NCI-H1694 treated with DMSO at 0.1 percent for 48 hours (cell line): ENCODE measurements at places on chromosomes 6 and 20.

GRCh38 chr6:41497994-41498393 is 48.2 kb upstream of the FOXP4 start:
- DNase-seq = no peak

DNA sequence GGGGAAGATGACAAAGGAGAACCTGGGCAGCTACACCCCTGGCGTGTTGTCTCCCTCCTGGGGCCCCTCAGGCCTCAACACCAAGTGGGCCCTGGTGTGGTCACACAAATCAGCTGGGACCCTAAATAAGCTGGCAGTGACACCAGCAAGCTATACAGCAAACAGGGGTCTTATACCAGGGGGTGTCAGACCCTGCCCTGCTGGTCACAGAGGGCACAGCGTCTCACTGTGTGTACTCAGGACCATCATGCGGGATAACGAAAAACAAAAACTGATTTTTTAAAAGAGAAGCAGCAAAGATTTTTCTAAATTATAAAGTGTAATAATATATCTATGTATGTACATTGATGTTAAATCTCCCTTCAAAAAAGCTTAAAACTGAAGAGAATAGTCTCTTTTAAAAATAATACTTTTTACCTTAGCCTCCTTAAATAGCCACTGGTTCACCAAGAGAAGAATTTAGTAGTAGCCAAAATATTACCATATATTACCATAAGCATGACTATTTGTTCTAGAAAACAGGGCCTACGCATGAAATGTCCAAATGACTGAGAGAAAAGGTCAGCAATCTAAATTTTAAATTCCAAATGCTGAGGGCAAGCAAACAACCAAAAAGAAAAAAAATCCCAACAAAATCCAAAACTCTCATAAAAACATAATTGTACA is 220.4 kb downstream of the KIF16B start:
- no peak for DNase-seq

DNA sequence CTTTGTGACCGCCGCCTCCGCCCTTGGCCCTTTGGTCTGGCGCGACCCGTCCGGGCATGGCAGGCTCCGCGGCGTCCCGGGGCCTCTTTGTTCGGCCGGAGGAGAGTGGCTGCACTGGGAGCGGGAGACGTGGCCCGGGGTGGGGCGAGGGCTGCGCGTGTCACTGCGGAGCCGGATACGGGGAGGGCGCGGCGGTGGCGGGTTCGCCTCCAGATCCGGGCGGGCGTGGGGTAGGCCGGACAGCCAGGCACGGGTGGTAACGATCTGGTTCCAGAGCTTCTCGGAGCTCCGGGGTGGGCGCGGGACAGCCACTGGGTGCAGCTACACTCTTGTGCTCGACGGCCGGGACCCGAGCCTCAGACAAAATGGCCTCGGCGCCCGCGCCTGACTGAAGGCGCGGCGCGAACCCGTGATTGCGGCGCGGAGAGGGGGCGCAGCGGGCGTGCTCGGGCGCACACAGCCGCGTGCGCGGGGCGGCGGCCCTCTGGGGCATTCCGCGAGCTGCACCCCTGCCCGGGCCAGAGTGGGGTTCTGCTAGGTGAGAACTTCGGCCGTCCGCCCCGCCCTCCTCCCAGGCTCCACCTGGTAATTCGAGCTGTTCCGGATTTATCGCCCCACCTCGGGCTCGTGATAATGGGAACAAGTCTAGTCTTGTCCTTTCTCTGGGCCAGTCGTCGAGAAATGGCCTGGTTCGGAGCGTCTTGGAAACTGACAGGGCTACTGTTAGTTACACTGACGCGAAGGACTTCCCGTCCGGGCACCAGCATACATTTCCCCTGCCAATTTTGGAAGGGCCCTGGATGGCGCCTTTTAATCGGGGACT is 1.0 kb downstream of the LOC128125822 start:
- DNase-seq = peak; percentile 49

GRCh38 chr6:119289651-119290050 is 59.9 kb downstream of the MAN1A1 start:
- DNase-seq = no peak

DNA sequence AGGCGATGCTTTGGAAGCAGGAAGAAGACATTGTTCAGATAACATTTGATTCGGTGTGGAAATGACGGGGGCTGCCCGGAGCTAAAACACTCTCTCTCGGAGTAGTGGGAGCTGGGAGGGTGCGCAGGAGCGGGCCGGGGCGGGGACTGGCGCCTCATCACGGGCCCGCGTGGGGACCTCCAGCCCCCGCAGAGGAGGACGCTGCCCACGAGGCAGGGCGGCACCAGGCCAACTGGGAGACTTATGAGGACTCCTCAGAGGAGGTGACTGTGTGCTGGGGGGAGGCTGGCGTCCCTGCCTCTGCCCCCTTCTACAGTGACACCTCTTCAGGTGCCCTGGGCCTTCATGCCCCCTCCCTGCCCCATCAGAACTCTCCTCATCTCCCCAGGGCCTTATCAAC is 15.2 kb downstream of the DDO start:
- DNase-seq = no peak

DNA sequence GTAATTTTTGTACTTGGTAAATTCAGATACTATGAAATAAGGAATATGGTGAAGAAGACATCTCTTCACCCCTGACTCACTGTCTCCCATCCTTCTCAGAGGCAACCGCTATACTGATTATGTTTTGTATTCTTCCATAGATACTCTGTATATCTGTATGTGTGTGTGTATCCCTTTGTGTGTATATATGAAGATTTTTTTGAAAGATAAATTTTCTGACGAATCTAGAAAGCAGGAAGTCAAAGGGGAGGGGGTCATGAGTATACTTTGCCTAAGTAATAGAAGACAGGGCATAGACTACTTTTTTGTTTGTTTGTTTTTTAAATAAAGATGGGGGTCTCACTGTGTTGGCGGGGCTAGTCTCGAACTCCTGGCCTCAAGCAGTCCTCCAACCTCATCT is 48.2 kb downstream of the TOP1 start:
- DNase-seq = no peak

DNA sequence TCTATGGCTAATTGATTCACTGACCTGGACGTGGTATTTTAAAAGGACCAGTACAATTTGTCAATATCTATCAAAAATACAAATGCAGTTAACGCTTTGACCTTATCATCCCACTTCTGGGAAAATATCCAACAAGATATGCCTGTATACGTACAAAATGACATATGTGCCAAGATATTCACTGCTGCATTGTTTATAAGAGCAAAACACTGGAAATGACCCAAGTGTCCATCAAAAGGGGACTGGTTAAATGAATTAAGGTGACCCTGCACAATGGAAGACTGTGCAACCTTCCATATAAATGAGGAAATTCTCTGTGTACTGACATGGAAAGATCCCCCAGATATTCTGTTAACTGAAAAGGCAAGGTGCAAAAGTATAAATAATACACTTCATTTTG is 13.9 kb downstream of the TRAM2 start:
- DNase-seq = no peak

DNA sequence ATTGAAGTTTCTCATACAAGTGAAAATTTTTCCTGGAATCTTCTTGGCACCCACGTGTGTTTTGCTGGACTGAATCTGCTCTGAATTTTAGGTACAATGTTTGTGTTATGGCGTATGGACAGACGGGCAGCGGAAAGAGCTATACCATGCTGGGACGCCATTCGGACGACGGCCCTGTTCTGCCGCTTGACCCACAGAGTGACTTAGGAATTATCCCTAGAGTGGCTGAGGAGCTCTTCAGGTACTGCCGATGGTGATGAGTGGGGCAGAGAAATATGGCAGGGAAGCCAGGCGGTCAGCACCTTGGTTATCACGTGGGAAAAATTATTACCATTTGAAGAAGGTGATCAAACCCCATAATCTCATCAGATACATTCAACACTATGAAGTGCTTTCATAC is 36.3 kb downstream of the KIF25 start:
- DNase-seq = no peak

GRCh38 chr20:57399587-57400155 is 8.5 kb downstream of the RBM38 start:
- DNase-seq = no peak

DNA sequence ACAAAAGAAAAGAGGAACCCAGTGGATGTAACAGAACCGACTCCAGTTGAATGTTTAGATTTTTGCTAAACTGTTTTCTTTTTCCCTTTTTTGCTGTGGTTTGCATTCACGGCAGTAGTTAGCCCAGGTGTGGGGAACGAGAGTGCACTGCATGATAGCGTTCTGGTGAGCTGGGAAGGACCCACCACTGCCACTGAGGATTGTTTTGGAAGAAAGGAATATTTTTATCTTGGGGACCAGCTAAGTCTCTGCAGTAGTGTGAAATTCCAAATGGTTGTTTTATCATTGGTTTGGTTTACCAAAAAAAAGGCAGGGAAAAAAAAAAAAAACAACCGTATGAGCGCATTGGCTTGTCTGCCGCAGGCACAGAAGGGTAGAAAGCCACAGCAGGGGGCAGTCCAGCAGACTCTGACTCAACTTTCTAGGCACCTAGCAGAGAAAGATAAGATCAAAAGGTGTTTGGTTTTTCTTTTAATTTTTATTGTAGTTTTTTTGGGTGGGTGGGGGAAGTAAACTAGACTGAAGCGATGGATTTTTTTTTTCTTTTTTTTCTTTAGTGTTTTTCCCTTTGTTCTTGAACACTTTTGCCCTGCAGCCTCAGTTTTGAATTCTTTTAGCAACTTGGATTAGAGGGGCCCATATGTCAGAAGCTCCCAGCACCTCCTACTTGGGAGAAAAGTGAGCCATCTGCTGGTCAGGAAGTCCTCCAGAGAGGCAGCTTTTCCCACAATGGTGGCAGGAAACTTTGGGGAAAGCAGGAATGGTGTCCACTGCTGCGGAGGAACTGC is 13.5 kb upstream of the RAB5IF start:
- DNase-seq = no peak

GRCh38 chr6:92109956-92110355 is 1309.4 kb downstream of the EPHA7 start:
- no peak for DNase-seq

GRCh38 chr20:4740774-4741431 is 19.2 kb downstream of the PRND start:
- no peak for DNase-seq

- DNase-seq = no peak
These were observed 69.1 kb downstream of the NRSN1 start for GRCh38 chr6:24194978-24195700.

DNA sequence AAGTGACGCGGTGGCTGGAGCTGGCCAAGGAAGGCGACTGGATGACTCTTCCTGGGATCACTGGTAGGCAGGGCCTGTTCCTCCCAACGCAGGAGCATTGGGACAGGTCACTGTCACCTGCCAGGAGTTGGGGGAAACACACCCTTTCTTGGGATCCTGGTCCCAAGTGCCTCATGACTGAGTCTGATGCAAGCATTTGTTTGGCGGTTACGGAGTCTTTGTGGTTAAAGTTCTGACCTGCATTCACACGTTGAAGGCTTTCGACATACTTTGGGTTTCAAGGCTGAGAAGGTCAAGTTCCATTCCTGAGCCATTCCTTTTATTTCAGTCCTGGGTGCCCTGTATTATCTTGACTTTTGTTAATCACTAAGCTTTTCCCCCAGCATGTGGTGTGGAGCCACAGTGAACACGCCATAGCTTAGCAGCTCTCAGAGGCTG is 6.0 kb downstream of the PNLDC1 start:
- no peak for DNase-seq

DNA sequence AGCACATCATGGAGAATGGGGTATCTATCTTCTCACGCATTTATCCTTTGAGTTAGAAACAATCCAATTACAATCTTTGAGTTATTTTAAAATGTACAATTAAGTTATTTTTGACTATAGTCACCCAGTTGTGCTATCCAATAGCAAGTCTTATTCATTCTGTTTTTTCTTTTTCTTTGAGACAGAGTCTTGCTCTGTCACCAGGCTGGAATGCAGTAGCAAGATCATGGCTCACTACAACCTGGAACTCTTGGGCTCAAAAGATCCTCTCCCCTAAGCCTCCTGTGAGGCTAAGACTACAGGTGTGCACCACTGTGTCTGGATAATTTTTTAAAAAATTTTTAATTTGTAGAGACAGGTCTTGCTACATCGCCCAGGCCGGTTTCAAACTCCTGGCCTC is 201.5 kb upstream of the ZNF217 start:
- DNase-seq = no peak

DNA sequence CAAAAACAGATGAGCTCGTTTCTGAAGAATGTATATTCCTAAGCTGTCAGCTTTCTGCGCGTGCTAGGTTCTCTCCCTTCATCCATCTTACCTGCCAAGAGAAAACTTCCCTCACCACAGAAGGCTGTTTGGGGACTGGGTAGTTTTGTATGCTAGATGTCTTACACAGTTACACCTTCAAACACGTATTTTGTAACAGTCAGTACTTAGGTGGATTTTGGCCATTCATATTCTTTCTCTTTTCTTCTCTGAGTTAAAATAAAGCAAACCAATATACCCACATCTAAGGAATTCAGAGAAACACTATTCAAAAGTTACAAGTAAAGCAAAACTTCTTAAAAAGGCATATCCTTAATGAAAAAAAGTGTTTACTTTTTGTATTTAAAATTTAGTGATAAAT is 35.6 kb upstream of the PRDM1 start:
- no peak for DNase-seq

DNA sequence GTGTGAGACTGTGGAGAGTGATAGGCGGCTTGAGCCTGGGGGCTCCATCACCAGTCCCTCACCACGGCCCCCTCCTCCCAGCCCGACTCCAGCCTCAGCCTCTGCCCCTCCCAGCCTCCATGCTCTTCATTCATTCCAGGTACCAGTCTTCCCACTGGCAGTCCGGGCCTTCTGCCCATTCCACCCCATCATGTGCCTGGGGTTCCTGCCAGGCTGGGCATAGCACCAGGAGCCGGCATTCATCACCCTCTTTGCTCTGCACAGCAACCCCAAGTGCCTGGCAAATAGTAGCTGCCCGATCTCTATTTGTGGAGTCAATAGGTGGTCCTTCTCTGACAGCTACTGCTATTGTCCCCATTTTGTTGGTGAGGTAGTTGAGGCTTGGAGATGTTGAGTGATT is 39.6 kb upstream of the GTSF1L start:
- no peak for DNase-seq

DNA sequence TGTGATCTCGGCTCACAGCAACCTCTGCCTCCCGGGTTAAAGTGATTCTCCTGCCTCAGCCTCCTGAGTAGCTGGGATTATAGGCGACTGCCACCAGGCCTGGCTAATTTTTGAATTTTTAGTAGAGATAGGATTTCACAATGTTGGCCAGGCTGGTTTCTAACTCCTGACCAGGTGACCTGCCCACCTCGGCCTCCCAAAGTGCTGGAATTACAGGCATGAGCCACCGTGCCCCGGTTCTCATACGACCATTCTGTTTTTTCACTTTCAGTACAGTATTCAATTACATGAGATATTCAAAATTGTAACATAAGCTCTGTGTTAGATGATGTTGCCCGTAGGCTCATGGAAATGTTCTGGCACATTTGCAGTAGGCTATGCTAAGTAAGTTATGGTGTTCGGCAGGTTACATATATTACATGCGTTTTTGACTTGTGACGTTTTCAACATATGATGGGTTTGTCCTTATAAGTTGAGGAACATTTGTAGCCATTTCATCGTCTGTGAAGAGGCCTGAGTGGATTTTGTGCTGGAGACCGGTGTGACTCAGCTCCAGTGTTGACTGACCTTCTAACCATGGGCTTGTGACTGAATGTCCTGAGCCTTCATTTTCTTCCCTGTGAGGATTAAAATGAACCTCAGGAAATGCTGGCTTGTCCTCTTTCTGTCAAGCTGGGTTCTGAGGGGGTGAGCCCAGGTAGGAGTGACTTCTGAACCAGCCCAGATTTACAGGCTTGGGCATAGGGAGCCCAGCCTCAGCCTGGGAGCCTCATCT is 12.2 kb downstream of the PPARD start:
- DNase-seq = no peak
